ENCODE measurements at places on chromosomes 5 and 9.

DNA sequence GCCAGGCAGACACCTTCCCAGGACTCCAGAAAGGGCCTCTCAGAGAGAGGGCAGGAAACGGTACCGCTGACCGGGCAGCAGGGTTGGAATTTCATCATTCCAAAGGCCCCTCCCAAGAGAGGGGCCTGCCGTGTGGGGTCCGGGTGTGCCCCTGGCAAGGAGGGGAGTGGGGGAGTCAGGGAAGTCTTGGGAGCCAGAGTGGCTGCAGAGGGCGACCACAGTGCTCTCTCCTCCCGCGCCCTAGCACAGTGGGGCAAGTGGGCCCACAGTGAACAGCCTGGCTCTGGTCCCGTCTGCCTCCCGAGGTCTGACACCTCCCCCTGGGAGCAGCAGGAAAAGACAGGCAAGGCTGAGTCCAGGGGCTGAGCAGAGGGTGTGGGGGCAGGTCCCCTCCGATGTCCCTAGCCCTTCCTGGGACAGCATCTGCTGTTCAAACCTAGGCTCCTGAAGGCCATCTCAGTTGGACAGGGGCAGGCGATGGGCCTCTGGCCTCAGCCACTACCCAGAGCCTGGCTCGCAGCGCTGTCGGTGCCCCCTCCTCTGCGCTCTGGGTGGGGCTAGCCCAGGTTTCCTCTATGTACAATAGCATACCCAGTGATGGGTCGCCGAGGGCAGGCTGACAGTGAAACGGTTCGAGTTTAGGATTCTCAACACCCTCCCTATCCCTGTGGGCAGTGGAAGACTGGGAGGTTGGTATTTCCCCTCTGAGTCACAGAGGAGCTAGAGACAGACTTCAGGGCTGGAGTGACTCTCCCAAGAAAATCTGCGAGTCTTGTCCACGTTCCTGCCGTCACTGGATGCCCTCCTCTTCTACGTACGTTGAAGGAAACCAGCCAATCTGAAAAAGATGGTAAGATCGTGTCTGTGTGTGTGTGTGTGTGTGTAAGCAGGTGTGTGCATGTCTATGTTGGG is 25.4 kb upstream of the SARDH start:
- peak; percentile 42 for DNase-seq

DNA sequence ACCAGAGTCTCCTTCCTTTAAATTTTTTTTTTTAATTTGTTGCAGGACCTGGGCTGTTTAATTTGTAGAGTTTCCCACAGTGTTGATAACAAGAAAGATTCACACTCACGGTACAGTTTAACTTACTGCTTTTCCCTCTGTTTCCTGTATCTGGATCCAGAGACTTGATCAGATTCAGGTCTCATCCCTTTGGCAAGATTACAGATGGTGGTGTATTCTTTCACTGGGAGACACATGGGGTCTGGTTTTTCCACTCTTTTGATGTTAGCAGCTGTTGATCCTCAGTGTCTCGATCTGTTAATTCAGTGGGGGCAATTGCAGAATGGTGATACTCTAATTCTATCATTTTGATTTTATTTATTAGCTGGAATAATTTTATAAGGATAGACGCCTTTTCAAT is 75.4 kb upstream of the TNFAIP8 start:
- DNase-seq = no peak

- no peak for DNase-seq
Measured at GRCh38 chr5:18329328-18329727, 695.1 kb downstream of the TAF11L14 start.

DNA sequence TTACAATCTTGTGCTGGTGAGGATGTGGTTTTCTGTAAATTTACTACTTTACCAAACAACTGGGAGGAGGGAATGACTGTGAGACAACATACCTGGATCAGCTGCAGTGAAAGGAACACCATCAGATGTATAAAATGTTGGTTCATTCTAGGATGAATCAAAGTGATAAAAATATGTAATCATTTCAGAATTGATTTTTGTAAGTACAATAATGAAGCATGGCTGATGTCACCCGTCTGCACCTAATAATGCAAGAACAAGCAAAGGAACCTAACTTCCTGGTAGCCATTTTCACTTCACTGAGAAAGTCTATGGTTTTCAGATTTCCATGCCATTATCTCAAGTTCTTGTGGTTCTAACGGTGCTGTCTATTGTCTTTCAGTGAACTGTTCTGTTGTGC is 18.7 kb upstream of the C5orf34 start:
- no peak for DNase-seq

DNA sequence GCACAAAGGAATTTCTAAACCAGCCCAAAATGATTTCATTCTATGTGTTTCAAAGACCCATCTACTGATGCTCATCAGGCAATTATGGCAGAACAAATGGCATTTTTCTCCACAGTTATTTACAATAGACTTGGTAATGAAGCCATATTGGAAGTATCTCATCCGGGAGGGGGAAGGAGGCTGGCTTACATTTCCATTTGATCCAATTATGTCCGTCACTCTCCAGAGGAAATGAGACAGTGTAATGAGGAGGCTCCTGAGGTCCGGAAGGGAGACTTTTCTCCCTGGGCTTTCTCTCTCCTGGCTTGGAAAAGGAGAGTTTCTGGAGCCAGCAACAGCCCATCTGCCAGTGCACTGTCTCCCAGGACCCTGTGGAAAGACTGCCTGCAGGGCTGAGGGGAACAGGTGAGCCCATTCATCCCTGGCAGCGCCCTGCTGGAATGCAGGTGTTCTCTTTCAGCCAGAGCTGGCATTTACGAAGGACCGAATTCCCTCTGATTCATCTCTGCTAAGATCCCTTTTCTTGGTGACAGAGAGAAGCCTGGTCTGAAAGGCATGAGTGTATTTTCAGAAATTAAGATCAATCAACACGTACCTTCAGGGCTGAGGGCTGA is 54.9 kb upstream of the SAP30L start:
- DNase-seq = no peak

DNA sequence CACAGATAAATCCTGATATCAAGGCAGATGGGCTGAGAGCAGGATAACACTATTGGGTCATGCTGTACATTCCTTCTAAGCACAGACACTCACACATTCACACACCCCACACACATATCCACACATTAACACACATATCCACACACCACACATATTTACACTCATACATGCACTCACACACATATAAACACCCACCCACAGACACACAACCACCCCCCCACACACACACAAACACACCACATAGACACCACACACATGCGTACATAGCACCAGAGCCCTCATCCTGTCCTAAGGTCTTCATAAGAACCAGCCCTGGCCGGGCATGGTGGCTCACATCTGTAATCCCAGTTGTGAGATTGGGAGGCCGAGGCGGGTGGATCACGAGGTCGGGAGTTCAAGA is 322.3 kb upstream of the ADCY2 start:
- DNase-seq = no peak

DNA sequence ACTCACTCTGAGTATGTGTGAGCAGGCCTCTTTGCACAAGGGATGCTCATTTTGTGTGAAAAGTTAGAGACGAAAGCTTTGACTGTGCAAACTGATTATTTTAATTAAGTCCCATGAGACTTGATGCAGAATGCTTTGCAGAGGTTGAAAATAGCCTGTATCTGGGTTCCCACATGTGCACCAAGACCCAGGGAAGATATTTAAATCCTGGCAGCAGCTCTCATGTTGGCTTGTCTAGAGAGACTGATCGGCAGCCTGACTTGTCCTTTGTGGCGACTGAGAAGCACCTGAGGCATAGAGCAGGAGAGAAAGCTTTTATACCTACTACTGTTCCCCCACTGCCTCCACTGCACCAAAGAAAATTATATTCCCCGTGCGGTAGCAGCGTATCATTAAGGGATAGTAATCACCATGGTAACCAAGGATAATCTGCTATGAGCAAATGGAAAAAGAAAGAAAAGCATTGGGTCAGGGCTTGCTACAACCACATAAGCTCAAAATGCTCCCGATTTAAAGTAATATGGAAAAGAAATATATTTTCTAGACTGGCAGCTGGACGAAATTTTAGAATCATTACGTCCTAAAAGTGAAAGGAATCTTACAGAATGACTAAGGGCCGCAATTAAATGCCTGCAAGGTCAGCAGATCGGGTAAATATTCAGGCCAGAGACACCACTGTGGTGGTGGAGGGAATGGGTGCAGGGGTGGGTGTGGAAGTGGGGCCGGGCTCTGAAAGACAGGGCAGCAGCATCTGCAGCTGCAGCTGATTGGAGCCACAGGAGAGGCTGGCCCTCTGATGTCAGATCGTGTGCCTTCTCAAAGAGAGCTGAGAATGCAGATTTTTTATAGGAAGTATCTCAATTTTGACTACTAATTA is 135.3 kb upstream of the EPB41L4A start:
- DNase-seq = no peak

Measured in NCI-H226 (cell line).